ENCODE measurements at places on chromosomes 1 and 21.
A peak's percentile ranks its signal among the peaks of the same experiment; 100 is the strongest.

GRCh38 chr1:90850181-90850897, 133.2 kb upstream of the BARHL2 start:
- no peak for DNase-seq

GRCh38 chr1:6093071-6093470, 47.4 kb downstream of the KCNAB2 start:
- no peak for DNase-seq

DNA sequence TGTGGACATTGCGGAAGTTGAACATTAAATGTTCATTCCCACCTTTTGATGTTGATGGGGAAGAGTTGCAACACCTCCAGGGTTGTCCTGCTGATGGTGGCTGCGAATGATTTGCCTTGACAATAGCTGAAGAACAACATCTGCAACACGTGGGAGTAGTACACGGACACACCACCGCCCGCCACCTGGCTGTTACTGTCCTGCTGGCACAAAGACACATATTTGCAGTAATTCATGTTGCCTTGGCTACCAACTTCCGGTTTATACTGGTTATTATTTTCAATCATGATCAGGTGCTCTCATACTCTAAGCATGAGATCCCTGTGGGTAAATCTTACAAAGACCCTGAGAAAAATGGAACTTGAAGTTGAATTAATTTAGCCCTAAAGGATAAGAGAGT, 55.2 kb downstream of the UBR4 start:
- no peak for DNase-seq

- DNase-seq, result no peak
Observed at GRCh38 chr1:25126562-25126961, 105.7 kb downstream of the SYF2 start.

DNA sequence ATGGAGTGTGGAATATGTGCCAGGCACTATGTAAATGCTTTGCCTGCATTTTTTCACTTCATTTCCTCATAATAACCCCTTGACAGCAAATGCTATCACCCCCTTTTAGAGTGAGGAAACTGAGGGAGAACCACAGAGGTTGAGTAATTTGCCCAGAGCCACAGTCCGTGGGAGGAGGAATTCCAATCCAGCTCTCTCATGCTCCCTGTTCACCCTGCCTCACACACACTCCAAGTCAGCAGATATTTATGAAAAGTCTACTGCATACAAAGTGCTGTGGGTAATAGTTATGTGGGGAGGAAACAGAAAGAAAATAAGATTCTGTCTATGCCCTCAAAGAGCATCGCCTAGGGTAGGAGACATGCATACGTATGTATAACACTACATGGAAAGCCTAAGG, 30.9 kb upstream of the RBM15 start:
- no peak for DNase-seq

DNA sequence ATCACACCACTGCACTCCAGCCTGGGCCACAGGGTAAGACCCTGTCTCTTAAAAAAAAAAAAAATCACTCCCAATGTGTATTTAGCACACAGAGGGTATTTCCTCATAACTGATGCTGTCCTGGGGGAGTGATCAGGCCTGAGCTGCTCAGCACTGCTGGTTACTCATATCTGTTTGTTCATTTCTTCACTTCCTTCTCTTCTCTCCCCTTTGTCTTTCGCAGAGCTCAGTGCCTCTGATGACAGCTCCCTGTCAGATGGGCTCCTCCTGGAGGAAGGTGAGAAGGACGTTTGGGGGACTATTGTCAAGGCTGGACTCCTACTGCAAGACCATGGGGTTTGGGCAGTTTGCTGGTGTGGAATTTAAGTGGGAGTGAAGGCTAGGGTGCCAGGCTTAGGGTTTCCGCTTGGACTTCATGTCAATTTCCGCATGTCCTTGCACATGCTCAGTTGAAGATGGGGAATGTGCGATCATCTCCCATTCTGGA, 13.0 kb downstream of the INAVA start:
- DNase-seq, result no peak

DNA sequence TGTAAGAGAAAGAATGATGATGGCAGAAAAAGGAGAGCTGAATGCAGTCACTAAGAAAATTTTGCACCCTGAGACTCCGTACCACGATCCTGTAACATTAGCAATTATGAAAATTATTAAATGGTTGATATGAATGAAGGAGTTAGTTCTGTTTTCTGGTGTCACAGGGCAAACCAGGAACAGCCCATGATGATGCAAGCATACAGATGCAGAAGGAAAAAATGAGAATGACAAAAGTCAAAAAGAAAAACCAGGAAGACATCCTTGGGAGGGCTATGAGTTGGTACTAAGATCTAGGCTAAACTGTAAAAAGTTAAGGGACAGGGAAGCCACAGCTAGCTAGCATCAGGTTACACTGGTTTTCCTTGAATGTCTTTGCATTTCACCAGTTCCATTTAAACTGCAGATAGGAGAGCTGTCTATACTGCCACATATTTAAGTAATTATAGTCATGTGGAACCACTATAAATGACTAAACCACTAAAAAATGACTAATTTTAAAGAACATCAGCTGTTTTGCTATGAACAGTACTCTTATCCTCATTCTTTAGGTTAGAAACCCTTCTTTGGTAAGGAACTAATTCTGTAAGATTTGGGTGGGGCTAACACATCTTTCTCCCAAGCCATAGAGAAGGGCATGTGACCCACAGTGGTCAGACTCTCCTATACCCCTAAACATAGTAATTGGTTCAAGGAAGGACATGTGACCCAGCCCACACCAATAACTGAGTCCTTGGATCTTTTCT, 11.4 kb downstream of the DOCK7 start:
- DNase-seq, result no peak

DNA sequence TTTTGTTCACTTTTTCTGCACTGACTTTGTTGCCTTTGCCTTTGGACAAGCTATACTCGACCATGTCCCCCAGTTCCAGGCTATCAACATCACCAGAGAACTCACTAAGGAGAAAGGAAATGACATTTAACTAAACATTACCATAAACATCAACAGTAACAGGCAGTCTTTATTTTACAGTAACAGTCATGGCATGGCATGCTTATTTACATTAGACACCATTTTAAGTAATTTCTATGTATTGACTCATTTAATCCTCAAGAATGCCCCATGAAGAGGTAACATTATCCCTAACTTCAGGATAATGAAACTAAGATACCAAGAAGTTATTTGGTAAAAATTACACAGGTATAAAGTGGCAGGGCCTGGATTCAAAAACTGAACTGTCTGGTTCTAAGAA, 8.7 kb upstream of the NRAS start:
- no peak for DNase-seq

- DNase-seq, result peak; percentile 64
Observed at GRCh38 chr1:184843732-184844495, 89.3 kb upstream of the EDEM3 start.

DNA sequence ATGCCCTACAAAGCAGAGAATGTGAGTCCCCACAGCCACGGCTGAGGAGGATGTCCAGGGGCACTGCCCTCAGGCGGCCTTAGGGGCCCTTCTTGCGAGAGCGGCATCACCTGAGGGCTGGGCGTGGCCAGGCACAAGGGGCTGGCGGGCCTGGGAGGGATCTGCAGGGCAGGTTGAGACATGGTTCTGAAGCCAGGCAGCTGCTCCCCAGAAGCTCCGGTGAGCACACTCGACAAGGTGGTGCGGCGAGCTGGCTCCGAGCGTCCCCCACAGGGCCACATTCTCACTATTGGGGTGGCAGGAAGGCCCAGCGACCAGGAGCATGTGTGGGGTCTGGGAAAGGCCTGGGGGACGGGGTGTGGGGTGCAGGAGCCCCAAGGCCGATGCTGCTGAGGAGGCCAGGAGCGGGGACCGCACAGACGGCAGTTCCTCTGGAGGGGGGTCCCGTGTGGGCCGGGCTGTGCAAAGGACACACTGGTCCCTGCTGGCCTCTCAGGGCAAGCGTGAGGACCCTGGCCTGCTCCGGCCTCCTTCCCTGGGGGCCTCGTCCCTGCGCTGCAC, 47.2 kb downstream of the MORN1 start:
- DNase-seq, result no peak

GRCh38 chr21:19076031-19076430, 672.4 kb upstream of the TMPRSS15 start:
- DNase-seq, result no peak

- DNase-seq, result peak; percentile 11
Observed at GRCh38 chr1:198678901-198679329, 40.1 kb downstream of the PTPRC start.

DNA sequence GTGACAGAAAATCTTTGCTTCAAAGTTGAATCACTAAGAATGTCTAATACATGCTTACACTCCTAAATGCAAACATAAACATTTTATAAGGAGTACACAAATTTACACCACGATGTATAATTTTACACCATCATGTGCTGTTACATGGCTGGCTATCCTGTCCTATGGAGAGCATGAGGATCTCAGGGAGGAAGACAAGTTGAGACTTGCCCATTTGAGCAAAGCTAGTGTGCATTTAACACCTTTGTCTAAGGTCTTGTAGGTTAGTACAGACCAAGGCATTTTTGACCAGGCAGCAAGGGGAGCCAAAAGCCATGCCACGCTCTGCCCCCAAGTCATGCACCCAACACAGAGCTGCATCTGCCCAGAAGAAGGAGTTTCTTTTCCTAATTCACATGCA, 14.5 kb upstream of the COG2 start:
- no peak for DNase-seq

DNA sequence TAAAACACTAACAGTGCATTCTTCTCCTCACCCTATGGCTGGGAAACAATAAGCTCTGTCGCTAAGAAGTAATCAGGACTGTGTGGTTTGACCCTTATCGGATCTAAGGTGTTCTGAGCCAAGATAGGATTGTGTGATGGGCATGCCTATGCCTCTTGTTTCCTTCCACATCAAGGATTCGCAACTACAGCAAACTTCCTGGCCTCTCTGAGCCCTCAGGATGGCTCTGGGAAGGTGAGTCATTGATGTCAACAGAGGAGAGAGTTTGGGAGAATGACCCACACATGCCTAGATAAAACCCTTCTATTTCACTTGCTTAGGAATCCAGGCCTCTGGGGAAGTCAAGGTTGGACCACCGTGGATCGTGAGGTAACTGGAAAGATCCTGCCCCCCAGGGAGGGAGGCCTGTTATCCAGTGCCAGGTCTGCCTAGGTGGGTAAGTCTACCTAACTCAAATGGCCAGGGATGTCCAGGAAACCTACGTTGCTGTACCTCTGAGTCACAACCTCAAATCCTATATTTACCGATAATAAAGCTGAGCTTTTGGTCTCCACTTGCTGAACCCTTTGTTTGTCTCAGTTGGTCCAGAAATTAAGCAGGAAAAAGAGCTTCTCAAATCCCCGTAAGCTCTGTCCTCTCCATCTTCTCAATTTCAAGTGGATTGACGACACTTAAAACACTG, 27.4 kb downstream of the TIAM1 start:
- no peak for DNase-seq

DNA sequence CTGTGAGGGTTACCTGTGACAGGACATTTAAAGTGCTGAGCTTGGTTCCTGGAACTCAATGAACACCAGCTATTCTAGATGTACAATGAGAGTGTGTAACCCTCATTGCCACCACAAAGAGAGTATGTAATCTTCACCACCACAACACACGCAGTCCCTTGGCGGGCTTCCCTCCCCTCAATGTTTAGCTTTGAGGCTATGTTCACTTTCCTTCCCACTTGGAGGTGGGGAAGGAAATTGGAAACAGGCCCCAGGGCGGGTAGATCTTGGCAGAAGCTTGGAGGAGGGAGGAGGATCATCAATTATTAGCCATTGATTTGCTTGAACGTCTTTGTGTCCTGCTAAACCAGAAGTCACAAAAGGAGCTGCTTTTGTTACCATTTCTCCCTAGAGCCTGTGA, 8.3 kb upstream of the COL16A1 start:
- no peak for DNase-seq

DNA sequence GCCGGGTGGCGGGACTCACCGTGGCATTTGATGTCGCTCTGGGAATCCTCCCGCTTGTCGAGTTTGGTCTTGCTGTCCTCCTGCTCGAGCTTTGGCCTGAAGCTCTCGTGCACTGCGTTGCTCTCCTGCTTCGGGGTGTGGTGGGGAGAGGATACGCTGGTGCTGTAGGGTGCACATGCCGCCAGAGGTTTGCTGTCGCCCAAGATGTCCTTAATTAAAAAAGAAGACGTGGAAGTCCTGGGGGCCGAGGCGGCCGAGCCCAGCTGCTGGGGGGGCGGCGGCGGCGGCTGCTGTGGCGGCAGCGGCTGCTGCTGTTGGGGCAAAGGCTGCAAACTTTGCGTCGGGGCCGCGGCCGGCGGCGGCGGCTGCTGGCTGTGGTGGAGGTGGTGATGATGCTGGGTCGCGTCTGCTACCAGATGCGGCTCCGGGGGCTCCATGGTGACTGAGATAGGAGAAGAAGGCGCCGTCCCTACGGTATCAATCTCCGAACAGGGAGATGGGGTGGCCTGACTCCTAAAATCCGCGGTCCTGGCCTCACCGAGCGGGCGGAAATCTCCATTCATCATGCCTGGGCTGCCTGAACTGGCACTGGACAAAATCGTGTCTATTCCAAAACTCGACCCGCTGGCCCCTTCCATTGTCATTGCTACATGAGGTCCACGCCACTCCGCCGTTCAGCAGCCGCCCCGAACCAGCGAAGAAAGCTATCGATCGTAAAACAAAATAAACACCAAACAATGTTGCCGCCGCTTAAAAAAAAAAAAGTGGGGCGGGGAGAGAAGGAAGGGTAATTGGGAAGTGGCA, at the start of gene BARHL2:
BARHL2 (minus strand) TSS at position 751 of the 804 bp plus-strand sequence; CDS start at position 644, 107 bp downstream.
- DNase-seq, result no peak

GRCh38 chr1:243917177-243917862, 67.3 kb upstream of the AKT3 start:
- DNase-seq, result no peak

DNA sequence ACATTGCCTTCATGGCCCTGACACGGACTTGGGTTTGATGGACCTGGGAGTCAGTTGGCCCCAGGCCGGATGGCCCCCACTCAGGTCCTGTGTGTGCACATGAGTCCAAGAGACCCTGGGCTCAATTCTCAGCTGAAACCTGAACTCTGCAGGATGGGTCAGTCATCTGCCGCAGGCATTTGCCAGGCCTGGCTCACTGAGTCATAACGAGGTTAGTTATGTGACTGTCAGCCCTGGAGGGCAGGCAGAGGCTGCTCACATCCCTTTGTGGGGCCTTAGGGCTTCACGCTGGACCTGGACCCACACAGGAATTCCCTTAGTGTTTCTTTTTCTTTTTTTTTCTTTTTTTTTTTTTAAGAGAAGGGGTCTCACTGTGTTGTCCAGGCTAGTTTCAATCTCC, 46.5 kb downstream of the PSMG1 start:
- DNase-seq, result no peak

DNA sequence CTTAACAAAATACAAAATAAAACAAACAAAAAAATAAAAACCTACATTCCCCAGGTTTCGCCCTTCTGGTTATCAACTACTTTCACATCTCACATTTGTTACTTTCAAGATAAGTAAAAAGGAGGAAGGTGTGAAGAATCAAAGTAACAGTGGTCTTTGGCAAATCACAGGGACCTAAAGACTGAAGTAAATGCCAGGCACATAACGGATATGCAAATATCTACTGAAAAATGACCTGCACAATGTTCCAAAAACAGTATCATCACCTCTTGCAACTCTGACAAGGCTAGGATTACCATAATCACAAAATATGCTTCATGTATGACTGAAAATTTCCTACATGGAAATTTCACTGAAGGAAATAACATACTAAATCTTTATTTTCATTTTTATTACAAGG, 29.3 kb downstream of the COP1 start:
- no peak for DNase-seq

GRCh38 chr21:15748586-15748985, 18.8 kb downstream of the USP25 start:
- no peak for DNase-seq

GRCh38 chr1:201072922-201073321, 39.3 kb downstream of the CACNA1S start:
- no peak for DNase-seq

Data from T-cell (primary cell).